ENCODE measurements at places on chromosomes 11 and 22. TPM values are rescaled to one million over a fixed set of nuclear protein-coding genes. Genes with fewer than 3 reads are reported as not detected.

Gene MYEOV
- 24.6 TPM for total RNA-seq

Gene CYP2D6
- 1.4 TPM for total RNA-seq

Gene SEC14L6
- not detected for total RNA-seq

Gene IFTAP
- 22.3 TPM for total RNA-seq

Gene C11orf52
- total RNA-seq = 2.4 TPM

Gene B4GALNT4
- total RNA-seq = 1.5 TPM

Gene TMPRSS5
- 0.19 TPM for total RNA-seq

Gene ARHGAP8
- 3.6 TPM for total RNA-seq

Gene HEPHL1
- under 0.01 TPM for total RNA-seq

Gene NXPE4
- total RNA-seq = not detected

Gene PANX3
- total RNA-seq = not detected

Gene DUSP8
- 1.1 TPM for total RNA-seq

Gene SSTR3
- total RNA-seq = not detected

DNA sequence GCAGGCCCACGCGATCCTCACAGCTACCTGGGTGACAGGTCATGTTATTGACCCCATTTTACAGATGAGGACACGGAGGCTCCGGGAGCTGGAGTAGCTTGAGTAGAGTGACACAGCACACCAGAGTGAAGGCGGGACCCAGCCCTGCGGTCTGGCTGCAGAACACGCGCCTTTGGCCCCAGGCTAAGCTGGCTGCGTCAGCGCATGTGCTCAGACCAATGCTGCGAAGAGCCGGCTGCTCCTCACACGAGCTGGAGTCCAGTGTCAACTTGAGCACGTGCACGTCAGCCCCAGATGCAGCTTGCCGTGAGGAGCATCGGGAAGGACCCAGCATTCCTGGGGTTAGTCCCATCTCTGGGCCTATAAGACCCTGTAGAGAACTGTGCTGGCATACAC, 49.9 kb downstream of the SCUBE1 start:
- no peak overlapping the region for H3K4me3 ChIP-seq
- DNase-seq = no peak
- H3K36me3 ChIP-seq = no peaks in the 10 kb centered on the region
- H3K4me1 ChIP-seq = peaks cover 93% of the 10 kb centered on the region
- H3K27me3 ChIP-seq = no peaks in the 10 kb centered on the region

- no peak for DNase-seq
- H3K36me3 ChIP-seq = no peaks in the 10 kb centered on the region
- H3K4me1 ChIP-seq = peaks cover 7% of the 10 kb centered on the region
- H3K27me3 ChIP-seq = no peaks in the 10 kb centered on the region
- no peak overlapping the region for H3K4me3 ChIP-seq
- H3K27ac ChIP-seq = no peak overlapping the region
Observed at GRCh38 chr22:40703174-40703573, 23.9 kb downstream of the MCHR1 start.

GRCh38 chr11:60788401-60789125, 3.4 kb downstream of the MS4A10 start:
- peaks cover 17% of the 10 kb centered on the region for H3K4me1 ChIP-seq
- H3K4me3 ChIP-seq = no peak overlapping the region
- H3K27me3 ChIP-seq = no peaks in the 10 kb centered on the region
- no peak overlapping the region for H3K27ac ChIP-seq
- DNase-seq = no peak

DNA sequence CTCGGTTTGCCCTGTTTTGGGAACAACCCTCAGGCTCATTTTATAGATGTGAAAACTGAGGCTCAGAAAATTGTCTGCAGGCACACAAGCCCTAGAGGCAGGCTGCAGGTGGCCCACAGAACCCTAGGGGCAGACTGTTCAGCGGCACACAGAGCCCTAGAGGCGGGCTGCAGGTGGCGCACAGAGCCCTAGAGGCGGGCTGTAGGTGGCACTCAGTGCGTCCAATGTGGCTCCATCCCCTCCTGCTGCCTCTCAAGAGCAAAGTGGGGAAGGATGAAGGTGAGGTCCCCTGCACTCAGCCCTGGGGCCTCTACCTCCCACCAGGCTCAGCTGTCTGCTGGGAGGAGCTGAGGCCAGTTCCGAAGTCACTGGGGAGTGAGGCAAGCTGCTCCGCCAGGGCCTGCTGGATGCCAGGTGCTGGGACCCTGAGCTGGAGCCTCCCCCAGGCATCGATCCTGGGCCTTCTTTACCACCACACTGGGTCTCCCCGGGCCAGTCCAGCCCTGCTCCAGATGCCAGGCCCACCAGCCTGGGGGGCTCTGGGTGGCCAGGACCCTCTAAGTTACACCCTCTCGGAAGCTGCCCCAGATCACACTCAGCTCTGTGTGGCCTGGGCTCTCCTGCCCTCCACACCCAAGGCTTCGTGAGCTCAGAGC, 2.3 kb downstream of the ACY3 start:
- no peak overlapping the region for H3K4me3 ChIP-seq
- H3K36me3 ChIP-seq = no peaks in the 10 kb centered on the region
- DNase-seq = no peak

- H3K36me3 ChIP-seq = no peaks in the 10 kb centered on the region
- H3K4me3 ChIP-seq = no peak overlapping the region
- DNase-seq = no peak
- no peak overlapping the region for H3K27ac ChIP-seq
- peaks cover 6% of the 10 kb centered on the region for H3K27me3 ChIP-seq
- peaks cover 4% of the 10 kb centered on the region for H3K4me1 ChIP-seq
Observed at GRCh38 chr11:11416917-11417316, 63.9 kb upstream of the CSNK2A3 start.

DNA sequence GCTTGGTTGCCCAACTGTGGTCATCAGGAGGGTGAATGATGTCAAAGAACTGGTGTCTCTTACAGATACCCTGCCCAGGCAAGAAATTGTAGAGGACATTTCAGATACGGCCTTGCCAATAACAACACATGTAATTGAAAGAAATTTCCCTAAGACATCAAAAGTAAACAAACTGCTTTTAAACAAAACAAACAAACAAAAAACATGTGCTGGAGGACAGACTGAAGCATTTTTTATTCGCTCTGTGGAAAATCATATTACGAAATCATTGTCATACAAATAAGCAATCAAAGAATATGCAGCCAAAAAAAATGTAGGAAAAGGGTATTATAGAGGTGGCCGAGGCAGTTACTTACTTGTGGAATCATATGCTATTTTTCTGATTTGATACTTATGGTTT, 52.1 kb upstream of the MYEOV start:
- H3K4me1 ChIP-seq = peaks cover 6% of the 10 kb centered on the region
- H3K4me3 ChIP-seq = no peak overlapping the region
- DNase-seq = no peak
- H3K27ac ChIP-seq = no peak overlapping the region

DNA sequence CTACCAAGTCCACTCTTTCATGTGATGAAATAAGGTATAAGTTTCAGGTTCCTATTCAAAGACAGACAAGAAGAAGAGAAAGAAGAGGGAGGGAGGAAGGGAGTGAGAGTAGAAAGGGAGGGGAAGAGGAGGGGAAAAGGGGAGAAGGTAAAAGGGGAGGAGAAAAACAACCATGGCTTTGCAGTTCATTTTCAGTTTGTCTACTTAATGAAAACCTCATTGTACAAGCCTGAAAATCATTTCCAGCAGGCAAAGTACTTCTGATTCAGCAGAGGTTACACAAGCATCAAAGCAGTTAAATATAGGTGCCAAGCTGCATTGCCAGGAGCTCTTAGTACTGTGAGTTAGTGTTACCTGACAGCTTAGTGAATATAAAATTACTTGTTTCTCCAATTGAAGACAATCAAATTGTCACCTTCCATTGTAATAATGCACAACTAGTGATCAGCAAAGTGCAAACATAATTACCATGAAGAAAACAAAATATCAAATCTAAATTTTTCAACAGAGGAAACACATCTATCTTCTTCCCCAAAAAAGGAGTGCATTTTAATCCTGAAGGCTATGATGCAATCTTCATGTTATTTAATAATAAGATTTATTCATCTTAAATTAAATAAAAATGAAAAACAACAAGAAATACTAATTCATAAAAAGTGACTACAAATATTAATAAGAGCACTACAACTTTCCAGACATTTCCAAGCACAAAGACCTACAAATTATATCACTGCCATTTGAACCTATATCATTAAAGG, 8.2 kb downstream of the SOX6 start:
- no peak for DNase-seq
- H3K4me3 ChIP-seq = no peak overlapping the region
- H3K27ac ChIP-seq = no peak overlapping the region
- H3K4me1 ChIP-seq = no peaks in the 10 kb centered on the region

DNA sequence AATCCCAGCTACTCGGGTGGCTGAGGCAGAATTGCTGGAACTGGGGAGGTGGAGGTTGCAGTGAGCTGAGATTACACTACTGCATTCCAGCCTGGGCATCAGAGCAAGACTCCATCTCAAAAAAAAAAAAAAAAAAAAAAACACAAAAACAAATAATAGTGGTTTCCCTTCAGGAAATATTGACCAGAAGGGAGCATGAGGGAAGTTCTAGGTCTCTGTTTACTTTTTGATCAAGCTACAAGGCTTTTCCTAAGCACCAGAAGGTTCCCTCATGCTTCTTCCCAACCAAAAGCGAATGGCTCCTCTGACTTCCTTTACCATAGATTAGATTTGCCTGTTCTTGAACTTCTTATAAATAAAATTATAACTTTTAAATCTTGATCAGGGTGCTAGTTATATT, 18.3 kb downstream of the MYO18B start:
- DNase-seq = no peak
- H3K4me1 ChIP-seq = no peaks in the 10 kb centered on the region
- no peaks in the 10 kb centered on the region for H3K36me3 ChIP-seq
- no peaks in the 10 kb centered on the region for H3K27me3 ChIP-seq
- no peak overlapping the region for H3K4me3 ChIP-seq

GRCh38 chr11:62556108-62556874, 9.7 kb upstream of the AHNAK start:
- H3K27ac ChIP-seq = peak overlapping the region; percentile 93
- DNase-seq = peak; percentile 75
- H3K4me1 ChIP-seq = peaks cover 100% of the 10 kb centered on the region
- no peaks in the 10 kb centered on the region for H3K27me3 ChIP-seq
- peak overlapping the region; percentile 43 for H3K4me3 ChIP-seq
- no peaks in the 10 kb centered on the region for H3K36me3 ChIP-seq

DNA sequence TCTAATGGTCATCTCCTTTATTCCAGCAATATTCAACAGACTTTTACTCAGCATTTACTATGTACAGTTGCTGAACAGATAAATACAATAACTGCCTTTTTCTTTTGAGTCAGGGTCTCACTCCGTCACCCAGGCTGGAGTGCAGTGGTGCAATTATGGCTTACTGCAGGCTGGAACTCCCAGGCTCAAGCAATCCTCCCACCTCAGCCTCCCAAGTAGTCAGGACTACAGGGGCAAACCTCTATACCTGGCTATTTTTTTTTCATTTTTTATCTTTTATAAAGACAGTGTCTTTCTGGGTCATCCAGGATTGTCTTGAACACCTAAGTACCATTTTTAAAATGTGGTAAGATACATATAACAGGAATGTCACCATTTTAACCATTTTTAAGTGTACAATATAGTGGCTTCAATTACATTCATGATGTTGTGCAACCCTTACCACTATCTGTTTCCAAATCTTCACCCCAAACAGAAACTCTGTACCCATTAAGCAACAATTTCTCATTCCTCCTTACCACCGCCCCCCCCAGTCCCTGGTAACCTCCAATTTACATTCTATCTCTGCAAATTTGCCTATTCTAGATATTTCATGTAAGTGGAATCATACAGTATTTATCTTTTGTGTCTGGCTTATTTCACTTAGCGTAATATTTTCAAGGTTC, 67.8 kb downstream of the MIAT start:
- H3K4me3 ChIP-seq = no peak overlapping the region
- no peak for DNase-seq
- no peaks in the 10 kb centered on the region for H3K36me3 ChIP-seq
- no peaks in the 10 kb centered on the region for H3K4me1 ChIP-seq
- no peak overlapping the region for H3K27ac ChIP-seq

DNA sequence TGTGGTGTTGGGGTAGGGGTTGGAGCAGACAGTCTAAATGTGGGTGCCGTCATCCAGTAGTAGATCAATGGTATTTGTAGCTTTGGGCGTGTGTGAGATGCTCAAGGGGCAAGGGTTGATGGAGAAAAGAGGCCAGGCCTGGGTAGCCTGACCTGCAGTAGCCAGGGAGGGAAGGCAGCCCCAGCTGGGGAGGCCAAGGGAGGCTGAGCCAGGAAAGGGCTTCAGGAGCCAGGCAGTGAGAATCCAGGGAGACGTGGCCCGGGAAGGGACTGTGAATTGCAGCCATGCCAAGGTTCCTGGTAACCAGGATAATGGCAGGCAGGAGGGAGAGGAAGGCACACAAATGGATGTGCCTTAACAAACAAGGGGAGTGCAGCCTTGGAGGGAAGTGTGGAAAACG, 2.5 kb upstream of the DERL3 start:
- no peak for DNase-seq
- no peaks in the 10 kb centered on the region for H3K27me3 ChIP-seq
- no peak overlapping the region for H3K4me3 ChIP-seq
- no peak overlapping the region for H3K27ac ChIP-seq
- H3K36me3 ChIP-seq = no peaks in the 10 kb centered on the region

DNA sequence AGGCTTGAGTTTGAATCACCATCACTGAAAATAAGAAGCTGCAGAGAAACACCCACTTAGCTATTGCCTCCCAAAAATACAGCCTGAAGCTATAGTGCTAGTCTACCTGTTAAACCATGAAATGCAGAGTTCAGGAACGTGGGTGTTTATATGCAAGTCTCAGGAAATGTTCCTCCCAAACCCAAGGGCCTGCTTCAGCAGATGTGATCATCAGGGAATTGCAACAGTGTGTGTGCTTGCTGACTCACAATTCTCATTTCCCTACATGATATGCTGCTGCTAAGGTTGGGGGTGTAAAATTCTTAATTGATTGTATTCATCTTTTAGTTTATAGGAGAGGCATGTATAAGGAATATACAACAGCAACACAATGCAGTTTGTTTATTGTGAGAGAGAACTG, 49.6 kb downstream of the NUP98 start:
- H3K27me3 ChIP-seq = no peaks in the 10 kb centered on the region
- H3K4me1 ChIP-seq = no peaks in the 10 kb centered on the region
- H3K4me3 ChIP-seq = no peak overlapping the region
- peaks cover 26% of the 10 kb centered on the region for H3K36me3 ChIP-seq
- no peak overlapping the region for H3K27ac ChIP-seq
